NCI-H510A (cell line): ENCODE measurements at places on chromosomes 1 and 21.

- DNase-seq, result no peak
Measured at GRCh38 chr1:229507502-229507901, 639 bp downstream of the NUP133 start.

- DNase-seq, result peak; percentile 88
Measured at GRCh38 chr1:10724948-10725847, 71.2 kb downstream of the CASZ1 start.

GRCh38 chr1:167305706-167306277 is 85.1 kb downstream of the POU2F1 start:
- DNase-seq, result no peak

GRCh38 chr1:233905416-233906051 is 1.1 kb downstream of the SLC35F3 start:
- DNase-seq, result no peak

DNA sequence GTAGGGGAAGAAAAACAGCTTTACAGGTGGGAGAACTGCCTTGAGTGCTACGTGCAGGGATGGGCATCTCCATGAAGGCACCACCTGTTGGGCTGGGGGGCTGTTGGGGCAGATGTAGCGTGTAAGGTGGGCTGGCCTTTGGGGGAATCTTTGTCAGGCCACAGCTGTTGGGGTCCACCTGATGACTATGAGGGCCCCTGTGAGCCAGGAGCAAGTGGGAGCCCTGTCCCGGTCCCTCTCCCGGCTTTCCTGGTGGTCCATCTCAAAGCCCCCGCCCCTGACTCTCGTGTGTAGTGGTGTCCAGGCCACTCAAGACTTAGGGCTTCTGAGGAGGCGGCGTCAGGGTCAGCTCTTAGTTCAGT is 13.5 kb downstream of the SLC37A1 start:
- no peak for DNase-seq

DNA sequence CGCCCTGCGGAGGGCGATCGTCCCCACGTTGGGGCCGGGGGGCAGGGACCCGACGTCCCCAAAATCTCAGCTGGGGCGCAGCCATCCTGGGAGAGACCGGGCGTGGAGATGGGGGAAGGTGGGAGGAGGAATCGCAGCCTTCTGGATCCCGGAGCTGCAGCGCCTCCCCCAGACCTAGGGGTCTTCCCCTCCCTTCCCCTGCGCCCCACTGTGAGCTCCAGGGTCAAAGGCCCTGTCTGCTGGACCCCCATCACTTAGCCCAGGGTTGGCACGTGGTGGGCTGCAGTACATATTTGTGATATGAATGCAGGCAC is 90.2 kb upstream of the VAMP3 start:
- no peak for DNase-seq

DNA sequence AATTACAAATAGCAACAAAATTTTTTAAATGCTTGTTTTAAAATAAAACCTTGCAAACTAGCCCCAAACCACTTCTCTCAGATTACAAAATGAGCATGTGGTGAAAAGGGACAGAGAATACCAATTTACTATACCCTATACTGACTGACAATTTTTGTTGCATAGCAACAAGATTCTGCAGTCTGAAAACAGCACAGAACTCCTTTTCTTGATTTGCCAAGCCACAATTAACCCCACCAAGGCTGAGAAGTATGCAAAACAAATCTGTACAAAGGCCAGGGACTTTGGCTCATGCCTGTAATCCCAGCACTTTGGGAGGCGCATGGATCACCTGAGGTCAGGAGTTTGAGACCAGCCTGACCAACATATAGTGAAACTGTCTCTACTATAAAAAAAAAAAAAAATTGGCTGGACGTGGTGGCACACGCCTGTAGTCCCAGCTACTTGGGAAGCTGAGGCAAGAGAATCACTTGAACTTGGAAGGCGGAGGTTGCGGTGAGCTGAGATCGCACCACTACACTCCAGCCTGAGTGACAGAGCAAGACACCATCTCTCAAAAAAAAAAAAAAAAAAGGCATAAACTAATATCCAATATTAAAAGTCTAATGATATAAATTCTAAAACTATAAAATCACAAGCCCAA is 21.8 kb downstream of the ENAH start:
- no peak for DNase-seq

DNA sequence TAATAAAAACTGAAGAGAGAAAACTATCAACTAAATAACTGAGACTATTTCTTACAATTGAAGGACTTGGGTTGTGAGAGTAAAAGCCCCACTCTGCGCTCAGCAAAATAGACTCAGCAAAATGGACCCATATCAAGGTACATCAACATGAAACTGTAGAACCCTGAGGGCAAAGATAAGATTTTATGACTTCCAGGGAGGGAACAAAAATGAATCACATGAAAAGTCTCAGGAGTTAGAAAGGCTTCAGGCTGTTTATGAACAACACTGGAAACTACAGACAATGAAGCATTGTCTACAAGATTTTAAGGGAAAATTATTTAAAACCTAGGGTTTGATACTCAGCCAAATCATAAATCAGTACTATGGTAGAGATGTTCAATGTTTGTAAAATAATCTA is 434.3 kb downstream of the PTPRC start:
- DNase-seq, result no peak

- peak; percentile 30 for DNase-seq
Measured at GRCh38 chr1:172821609-172822274, 162.8 kb downstream of the FASLG start.

- DNase-seq, result peak; percentile 36
Measured at GRCh38 chr1:115980998-115981993, 5.0 kb downstream of the SLC22A15 start.

DNA sequence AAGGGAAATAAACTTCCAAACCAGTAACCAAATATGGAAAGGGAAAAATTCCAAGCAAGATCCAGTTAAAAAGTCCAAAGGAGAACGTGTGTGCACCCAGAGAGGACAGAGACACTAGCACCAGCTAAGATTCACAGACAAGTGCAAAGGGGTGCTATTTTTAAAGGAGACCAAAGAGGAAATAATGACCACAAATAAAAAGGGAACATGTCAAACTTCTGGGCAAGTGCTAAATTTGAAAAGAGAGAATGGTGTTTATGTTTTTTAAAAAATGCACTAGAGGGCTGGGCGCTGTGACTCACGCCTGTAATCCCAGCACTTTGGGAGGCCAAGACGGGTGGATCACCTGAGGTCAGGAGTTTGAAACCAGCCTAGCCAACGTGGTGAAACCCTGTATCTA is 8.6 kb downstream of the JAM2 start:
- DNase-seq, result no peak

GRCh38 chr1:160432371-160432786 is 32.0 kb downstream of the VANGL2 start:
- no peak for DNase-seq

- no peak for DNase-seq
Measured at GRCh38 chr1:215543191-215543606, 23.9 kb upstream of the KCTD3 start.

GRCh38 chr1:86472152-86472551 is 3.4 kb downstream of the CLCA1 start:
- no peak for DNase-seq

DNA sequence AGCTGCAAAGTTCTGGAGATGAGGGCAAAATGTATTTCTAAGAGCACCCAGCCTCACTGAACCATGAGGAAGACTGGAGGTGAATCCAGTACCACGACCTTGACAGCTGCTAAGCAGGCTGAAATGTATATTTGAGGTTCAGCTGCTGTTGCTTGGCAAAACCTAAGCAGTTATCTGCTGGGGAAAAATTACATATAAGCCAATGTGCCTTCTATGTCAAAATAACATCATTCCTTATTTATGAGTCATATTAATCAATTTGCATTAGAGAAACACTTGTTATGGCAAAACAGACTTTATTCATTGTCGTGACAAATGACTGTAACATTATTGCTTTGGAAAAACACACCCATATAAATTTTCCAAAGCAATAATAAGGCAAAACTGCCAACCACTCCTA is 560.5 kb upstream of the NR5A2 start:
- no peak for DNase-seq

GRCh38 chr1:93732514-93732913 is 50.9 kb upstream of the BCAR3 start:
- DNase-seq, result no peak

GRCh38 chr1:201507360-201507675 is 395 bp upstream of the CSRP1 start:
- DNase-seq, result no peak
